Activated T-cell treated with anti-CD3 and anti-CD28 coated beads for 48 hours (primary cell): ENCODE measurements at places on chromosomes 1 and 21.

- no peak for DNase-seq
These were observed 36.8 kb upstream of the PODN start for GRCh38 chr1:53025034-53025768.

DNA sequence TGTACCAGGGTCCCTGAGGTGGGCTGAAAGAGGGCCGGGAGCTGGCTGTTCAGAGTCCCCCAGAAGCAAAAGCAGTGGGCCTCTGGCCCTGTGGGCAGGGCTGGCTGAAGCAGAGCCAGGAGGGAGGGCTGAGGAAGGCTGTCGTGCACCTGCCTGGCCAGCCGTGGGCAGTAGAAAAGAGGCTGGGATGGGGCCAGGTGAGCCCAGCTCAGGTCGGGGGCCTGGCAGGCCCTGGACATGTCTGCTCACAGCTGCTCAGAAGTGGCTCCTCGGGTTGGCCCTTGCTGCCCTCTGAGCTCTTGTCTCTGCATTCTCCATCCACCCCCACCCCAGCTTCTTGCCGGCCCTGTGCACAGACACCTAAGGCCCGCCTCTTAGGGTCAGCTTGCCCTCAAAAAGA lies 60.0 kb downstream of the TCP10L start:
- DNase-seq: no peak

DNA sequence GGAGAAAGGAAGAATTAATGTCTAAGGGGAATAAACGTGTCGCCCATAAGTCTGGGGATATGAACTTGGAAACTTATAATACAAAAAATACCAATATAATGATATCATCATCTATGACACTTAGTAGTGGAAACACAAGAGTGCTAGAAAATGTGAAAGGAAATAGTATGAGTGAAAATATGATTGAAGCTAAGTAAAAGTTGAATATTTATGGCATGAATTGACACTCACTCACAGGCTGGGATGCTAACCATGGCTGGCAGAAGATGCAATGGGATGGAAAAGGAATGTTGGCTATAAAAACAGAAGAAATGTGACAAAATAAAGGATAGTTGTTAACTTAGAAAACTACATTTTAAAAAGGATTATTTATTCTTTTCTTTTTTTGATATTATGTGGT lies 120.1 kb downstream of the XPR1 start:
- DNase-seq: no peak

- no peak for DNase-seq
These were observed at the start of gene OR2T4 for GRCh38 chr1:248361121-248361715. Gene OR2T4 (plus strand): TSS chr1:248361665. CDS start chr1:248361665, 0 bp downstream.

DNA sequence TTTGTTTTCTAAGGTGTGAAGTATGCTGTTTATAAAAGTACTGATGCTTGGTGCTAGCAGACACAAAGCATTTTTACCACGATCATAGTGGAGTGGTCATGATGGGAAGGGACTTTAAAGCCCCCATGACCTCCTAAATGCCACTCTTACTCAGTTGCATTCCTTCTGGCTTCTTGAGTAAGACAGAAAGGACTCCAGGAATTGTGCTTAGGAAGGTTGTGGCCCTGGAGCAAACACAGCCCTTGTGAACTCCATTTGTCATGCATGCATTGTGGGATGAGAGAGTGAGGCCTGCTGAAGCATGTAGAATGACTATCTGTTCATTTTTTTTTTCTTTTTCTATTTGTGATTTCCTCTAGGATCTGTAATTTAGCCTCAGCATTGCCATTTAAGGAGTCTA lies 34.2 kb downstream of the AK5 start:
- no peak for DNase-seq

DNA sequence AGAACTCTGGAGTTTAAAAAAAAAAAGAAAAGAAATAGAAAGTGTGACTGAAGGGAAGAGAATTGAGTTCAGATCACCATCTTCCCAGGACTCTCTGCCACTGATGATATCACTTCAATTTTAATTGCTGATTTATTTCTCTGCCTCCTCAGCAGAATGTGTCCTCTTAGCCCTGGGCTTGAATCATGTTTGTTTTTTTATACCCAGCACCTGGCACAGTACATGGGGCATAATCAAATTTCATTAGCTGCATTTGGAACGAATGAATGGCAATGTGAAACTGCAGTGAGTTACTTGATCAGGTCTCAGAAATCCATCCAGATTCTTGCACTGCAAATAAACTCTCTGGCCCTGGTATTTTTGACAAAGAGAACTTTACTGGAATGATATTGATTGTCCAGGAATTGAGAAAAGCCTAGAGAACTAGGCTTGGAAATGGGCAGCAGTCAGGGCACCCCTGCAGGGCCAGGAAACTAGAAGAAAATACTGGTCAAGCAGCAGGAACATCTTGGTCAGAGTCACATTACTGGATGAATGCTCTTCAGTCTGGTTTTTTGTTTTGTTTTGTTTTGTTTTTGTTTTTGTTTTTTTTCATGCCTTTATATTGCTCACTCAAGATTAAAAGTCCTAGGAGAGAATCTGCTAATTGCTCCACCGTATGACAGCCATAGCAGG lies 103.8 kb upstream of the FAM78B start:
- DNase-seq: no peak
